Left colon (tissue), 2 donors: ENCODE measurements at places on chromosomes 5 and 9. TPM values are rescaled to one million over a fixed set of nuclear protein-coding genes. Genes with fewer than 3 reads are reported as not detected.

The WNK2 gene
- total RNA-seq = 279 TPM

The S1PR3 gene
- total RNA-seq = 1.7 TPM

The TAS2R1 gene
- total RNA-seq = not detected

The SPATA6L gene
- total RNA-seq = 3.2 TPM

The SLC4A9 gene
- total RNA-seq = 0.31 TPM

The CBY3 gene
- not detected for total RNA-seq

The CDH6 gene
- total RNA-seq = 1.1 TPM

The OBP2B gene
- not detected for total RNA-seq

The WDR55 gene
- 38.2 TPM for total RNA-seq

The QRFP gene
- total RNA-seq = not detected

The GSN gene
- 854 TPM for total RNA-seq

The LOX gene
- total RNA-seq = 7.5 TPM

The PROB1 gene
- 0.55 TPM for total RNA-seq

The PCDHB16 gene
- total RNA-seq = 0.34 TPM

The PCDHGB1 gene
- 1.1 TPM for total RNA-seq

The LPAR1 gene
- total RNA-seq = 25.7 TPM

The ABCA1 gene
- 44.5 TPM for total RNA-seq

The CSF1R gene
- 32.2 TPM for total RNA-seq

The RMI1 gene
- 9.4 TPM for total RNA-seq

The DNAJB5 gene
- 7.1 TPM for total RNA-seq

The TAF11L5 gene
- not detected for total RNA-seq

The MATR3 gene
- total RNA-seq = 106 TPM

The NR2F1-AS1 gene
- total RNA-seq = 3.2 TPM

The SHISAL2B gene
- not detected for total RNA-seq

The OR1L1 gene
- total RNA-seq = not detected
